NCI-H748 treated with DMSO at 0.1 percent for 48 hours (cell line): ENCODE measurements at places on chromosomes 12 and 14.

- no peak for DNase-seq
Observed at GRCh38 chr12:107335802-107336570, 242.6 kb upstream of the CRY1 start.

DNA sequence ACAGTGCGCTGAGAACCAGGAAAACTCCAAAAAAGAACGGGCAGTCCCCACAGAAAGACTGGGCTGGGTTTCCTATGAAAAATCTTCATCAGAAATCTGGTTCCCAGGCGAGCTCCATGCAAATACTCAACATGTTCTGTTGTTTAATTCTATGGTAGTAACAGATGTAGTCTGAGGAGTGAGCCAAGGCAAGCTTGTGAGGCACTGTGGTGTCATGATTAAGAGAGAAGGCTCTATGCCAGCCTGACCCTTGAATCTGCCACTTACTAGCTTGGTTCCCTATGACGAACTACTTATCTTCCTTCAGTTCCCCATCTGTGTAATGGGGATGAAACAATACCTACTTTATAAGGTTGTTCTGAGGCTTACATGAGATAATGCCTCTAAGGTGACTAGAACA lies 10.7 kb downstream of the POMT2 start:
- DNase-seq, result no peak

DNA sequence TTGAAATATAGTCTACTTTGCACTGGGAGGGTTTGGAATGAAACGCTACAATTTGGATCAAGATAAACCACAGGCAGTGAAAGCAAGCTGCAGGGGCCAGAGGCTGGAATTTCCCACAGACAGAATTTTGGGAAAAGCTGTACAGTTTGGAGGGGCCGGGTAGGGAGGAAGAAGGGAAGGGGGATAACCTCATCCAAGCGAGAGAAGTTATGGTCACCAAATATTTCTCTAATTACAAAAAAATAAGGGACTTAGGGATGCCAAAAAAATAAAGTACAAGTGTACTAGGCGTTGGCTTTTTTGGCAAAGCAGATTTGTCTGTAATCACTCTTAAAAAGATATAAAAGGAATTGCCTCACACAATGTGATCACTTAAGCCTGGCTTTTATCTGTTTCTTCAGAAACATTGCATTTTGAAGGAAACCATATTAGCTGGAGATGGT lies 31.2 kb upstream of the ADGRD1 start:
- no peak for DNase-seq

- no peak for DNase-seq
Observed at GRCh38 chr12:76101739-76102385, 17.4 kb upstream of the NAP1L1 start.

DNA sequence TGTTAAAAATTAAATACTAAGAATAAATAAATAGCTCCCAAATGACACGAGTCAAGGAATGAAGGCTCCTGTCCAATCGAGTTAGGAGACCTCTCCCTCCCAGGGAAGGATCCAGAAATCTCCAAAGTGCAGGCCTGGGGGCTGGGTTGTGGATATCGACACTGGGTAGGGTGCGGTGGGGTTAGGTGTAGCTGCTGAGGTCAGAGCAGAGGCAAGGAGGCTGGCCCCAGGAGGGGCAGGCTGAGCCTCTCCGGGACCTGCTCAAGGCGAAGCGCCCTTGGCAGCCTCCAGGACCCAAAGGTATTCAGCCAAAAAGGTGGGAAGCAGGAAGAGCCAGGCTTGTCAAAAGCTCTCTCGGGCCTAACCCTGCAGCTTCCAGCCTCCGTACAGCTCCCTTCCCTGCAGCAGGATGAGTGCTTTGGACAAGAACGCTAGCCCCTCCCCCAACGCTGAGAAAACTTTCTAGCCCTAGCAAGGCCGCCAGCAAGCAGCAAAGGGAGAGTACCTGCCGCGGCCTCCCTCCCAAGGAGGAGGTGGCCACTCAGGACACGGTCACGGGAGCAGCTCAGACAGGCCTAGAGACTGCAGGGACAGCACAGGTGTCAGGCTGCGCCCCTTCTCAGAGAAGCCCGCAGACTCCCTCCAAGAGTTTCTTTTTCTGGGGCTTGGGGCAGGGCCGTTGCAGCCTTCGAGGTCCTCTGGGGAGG lies 3.7 kb upstream of the PNMA1 start:
- no peak for DNase-seq

GRCh38 chr12:131380965-131381705 lies 329.8 kb upstream of the SFSWAP start:
- no peak for DNase-seq

DNA sequence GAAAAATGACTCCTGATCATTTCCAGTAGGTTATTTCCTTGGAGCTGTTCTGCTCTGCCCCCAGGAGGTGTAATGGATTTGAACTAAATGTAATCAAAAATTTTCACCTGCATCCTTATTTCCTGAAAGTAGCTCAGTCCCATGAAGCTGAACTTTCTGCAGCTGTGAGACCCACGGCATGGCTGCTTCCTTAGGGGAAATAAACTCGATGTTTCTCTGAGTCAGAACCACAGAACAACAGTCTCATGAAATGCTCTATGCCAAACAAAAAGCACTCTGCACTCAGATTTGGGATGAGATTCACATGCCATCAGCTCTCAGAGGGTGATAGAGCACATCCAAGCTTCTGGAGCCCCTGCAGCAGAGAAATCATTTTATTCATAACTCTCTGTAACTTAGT lies 224.1 kb upstream of the PLEKHG7 start:
- DNase-seq, result no peak

DNA sequence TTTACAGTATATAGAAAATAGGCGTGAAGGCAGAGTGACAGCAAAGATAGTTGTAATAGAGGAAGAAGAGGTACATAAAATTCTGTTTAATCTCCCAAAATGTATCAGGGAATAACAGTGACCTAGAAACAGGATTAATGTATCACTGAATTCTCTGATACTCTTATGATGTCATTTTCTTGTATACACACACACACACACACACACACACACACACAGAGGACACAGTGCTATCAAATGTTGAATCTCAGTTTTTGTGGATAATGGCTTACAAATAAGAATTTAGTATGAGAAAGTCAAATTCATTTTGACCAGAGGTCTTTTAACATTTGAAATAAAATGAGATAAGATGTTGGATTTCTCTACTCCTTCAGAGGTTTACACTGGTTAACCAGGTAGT lies 4.3 kb upstream of the LRIG3 start:
- no peak for DNase-seq

GRCh38 chr12:104583301-104583700 lies 126.6 kb downstream of the CHST11 start:
- no peak for DNase-seq

DNA sequence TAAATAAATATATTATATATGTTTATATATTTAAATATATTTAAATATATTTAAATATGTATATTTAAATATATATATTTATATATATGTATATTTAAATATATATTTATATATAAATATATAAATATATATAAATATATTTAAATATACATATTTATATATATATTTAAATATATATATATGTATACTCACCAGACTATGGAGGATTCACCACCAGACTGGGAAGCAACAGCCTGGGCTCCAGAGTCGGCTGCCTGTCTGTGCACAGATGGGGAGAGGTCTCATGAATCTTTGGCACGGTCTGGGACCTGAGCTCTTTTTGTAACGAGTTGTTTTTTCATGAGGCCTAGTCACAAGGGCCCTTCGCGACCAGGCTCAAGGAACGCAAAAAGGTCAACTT lies 21.3 kb downstream of the NOC4L start:
- no peak for DNase-seq

DNA sequence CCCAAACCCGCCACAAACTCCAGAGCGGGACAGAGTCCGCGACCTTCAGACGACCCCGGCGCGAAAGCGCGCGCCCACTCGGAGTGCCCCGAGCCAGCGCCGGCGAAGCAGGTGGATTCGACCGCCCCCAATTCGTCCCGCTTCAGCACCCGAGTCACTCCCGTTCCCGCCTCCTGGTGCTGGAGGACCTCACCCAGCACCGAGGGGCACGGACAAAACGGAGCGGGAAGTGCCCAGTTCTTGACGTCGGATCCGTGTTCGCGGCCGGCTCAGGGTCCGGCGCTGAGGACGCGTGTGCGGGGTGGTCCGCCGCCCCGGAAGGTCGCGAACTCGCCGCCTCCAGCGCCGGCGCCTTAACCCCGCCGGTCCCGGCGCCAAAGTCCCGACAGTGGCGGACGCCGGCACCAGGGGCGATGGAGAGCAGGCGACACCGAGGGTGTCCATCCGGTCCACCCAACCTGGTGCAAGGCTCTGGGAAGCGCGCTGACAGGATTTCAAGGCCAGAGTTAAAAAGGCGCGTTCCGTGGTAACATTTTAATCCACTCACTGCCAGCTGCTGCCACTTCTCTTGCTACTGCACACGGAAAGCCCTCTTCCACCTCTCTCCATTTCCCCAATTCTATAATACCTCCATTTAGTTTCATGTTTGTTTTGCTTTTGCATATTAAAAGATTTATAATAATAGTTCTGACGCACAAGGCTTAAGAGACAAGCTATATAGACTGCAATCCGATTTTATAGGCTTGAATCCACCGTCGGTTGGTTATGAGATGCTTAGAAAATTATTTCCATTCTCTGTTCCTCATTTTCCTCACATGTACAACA lies 240.0 kb upstream of the CPNE8 start:
- DNase-seq, result no peak

- DNase-seq, result no peak
Observed at GRCh38 chr12:76259660-76260389, 88.4 kb downstream of the BBS10 start.

- DNase-seq, result no peak
Observed at GRCh38 chr12:93852173-93852591, 175.0 kb downstream of the CRADD start.
